ENCODE measurements at places on chromosomes 12 and 14.
A peak's percentile ranks its signal among the peaks of the same experiment; 100 is the strongest.

- DNase-seq, result no peak
Observed at GRCh38 chr14:46377305-46377704, 274.3 kb downstream of the RPL10L start.

DNA sequence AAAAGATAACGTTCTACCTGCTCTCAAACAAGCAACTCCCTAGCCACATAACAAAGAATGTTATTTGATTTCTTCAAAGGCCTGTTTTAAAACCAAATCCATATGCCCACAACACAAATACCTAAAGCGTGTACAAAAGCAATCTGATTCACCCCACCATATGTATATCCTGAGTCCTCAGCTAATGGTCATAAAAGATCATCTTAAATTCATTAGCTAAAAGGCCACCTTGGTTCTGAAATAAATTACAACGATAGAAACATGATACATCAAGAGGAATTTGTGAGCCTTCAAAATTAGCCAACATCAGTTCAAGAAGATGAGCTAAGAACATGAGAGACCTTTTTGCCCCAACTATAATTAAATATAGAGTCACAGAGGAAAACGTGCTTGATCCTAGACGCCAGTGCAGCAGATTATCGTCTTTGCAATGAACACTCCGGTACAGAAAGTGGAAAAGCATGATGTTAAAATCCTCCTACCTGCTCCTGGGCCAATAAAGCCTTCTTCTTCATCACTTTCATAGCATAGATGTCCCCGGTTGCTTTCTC, 20.0 kb downstream of the CIT start:
- DNase-seq, result no peak

- peak; percentile 19 for DNase-seq
Observed at GRCh38 chr14:87944987-87945604, 47.9 kb downstream of the GALC start.

DNA sequence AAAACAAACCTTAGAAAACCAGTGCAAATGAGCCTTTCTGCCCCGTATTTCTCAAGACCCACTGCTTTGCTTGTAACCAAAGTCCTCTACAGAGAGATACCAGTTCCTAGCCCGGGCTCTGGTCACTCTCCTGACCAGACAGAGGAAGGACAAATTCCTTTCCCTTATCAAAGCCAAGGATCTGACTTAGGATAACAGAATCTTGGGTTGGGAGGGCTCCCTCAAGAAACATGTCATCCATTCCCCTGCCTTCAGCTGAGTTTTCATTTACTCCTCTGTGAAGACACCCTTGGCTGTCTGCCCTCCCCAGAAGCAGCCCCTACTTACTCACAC, 116.0 kb upstream of the PARP11 start:
- no peak for DNase-seq

DNA sequence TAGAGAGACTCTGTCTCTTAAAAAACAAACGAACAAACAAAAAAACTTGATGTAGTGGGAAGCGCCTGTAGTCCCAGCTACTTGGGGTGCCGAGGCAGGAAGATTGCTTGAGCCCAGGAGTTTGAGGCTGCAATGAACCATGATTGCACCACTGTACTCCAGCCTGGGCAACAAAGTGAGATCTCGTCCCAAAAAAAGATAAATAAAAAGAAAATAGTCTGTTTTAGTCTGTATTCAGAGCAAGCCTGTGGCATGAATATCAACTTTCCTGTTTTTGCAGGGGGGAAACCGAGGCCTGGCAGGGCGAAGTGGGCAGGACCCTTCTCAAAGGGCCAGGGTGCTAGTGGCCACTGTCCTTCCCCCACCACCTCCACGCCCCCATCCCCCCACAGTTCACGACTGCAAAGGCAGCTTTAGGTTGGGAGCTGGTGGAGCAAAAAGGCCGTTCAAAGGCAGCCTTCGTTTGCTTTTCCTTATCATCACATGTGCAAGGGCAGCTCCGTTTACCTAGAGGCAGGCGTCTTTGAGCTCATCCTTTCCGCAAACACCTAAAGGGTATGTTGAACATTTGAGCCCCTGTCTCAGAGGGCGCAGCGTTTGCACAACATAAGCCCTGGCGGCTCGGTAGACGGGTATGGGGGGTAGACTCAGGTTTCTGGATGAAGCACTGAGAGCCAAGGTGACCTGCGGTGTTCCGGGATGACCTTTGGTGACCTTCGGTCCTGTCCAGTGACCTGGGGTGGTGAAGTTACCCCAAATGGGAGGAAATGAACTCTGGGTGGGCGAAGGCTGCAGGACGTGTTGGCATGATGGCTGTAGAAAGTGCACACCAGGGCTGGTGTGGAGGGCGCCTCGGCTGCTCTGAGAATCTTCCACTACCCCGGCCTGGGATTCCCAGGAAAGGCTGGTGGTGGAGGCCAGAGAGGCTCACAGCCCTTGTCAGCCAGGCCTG, 8.7 kb upstream of the MEG3 start:
- no peak for DNase-seq

All from inflammatory macrophage treated with lipopolysaccharide for 1 hour (primary cell).